GM12891 (cell line): ENCODE measurements at places on chromosomes 13 and 19.

- no peak for DNase-seq
Observed at GRCh38 chr19:44284968-44285367, 19.9 kb downstream of the ZNF235 start.

DNA sequence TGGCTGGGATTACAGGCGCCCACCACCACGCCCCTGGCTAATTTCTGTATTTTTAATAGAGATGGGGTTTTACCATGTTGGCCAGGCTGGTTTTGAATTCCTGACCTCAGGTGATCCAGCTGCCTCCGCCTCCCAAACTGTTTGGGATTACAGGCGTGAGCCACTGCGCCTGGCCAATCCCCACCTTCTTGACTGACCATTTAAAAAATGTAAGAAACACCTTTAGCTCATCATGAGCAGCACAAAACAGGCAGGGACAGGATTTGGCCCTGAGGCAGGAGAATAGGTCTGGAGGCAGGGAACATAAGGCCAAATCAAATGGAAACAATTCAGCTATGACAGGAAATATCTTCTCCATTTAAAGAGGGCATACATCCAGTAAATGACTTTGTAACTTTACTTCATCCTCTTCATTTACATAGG lies 1.4 kb upstream of the MPV17L2 start:
- DNase-seq = no peak

DNA sequence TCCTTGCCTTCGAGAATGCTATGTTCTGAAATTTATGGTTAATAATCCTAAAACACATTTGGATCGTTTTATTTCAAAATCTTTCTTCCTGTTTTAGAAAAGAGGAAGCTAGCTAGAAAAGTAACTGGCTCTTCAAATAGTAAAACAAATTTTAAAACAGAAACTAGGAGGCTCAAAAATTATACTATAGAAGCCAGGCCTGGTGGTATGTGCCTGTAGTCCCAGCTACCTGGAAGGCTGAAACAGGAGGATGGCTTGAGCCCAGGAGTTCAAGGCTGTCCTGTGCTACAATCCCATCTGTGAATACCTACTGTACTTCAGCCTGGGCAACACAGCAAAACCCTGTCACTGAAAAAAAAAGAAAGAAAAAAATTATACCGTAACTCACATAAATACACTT lies 57.9 kb downstream of the ELF1 start:
- DNase-seq = no peak

DNA sequence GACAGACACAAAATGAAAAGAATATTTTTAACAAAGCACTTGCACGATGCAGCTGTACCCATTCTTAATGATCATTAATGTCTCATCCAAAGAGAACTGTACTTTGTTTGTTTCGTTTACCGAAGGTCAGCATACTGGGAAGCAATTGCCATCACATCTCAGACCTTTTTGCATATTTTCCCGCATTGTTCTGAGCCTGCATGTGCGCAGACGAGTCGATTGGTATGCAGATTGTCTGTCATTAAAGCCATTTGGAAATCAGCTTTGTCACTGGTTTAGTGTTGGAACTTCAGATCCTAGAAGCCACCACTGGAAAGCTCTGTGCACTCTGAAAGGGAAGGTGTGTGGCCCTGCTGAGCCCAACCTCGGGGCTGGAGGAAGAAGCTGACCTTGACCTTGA lies 15.6 kb downstream of the SPACA7 start:
- no peak for DNase-seq

GRCh38 chr19:2337329-2337707 lies 8.8 kb downstream of the SPPL2B start:
- DNase-seq = no peak

GRCh38 chr13:97111756-97112155 lies 110.4 kb upstream of the MBNL2 start:
- no peak for DNase-seq

GRCh38 chr19:12792051-12792852 lies 966 bp downstream of the JUNB start:
- DNase-seq = no peak

- no peak for DNase-seq
Observed at GRCh38 chr19:38073841-38074685, 150.0 kb downstream of the DPF1 start.

DNA sequence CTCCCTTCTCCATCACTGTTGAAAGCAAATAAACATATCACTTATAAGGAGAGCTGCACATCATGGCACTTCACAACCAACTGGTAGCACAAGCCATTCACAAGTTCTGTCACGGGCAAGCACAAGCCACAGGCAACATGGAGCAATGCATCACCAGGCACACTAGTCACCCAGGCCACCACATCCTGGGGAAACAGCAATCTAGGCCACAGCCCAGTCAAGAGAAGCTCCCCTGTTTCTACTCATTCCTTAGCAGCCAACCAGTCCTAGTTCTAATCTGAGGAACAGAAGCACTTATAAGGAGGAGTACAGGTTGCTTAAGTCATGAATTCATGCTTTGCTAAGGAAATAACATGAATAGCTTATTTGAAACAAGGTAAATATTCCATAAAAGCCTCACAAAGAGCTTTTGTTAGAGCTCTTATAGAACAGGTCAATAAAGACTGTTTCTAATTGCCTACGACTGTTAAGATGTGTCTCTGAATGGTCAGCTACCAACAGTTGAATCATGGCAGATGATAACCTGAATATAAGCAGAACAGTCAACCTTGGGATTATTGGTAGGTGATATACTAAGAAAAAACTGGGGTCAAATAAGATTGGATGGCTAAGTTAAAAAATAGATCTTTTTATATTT lies 169.0 kb downstream of the TBC1D4 start:
- no peak for DNase-seq

DNA sequence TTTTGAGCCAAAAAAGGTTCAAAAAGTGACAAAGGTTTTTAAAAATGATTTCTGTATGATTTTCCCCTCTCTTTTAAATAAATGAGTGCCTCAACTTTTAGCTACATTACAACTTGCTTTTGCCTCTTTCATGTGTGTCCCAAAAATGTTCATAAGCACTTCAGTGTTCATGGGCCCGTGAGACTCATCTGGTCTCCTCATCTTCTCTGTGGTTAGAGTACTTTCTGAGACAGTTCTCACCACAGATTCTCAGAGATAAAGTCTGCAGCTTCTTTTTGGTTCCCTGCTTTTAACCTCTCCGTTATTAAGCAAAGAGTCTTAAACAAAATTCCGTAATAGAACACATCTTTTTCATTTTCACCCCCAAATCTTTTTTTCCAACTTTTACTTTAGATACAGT lies 156.9 kb downstream of the DLEU7 start:
- DNase-seq = peak; percentile 9

- no peak for DNase-seq
Observed at GRCh38 chr13:113151745-113152690, 6.4 kb upstream of the PROZ start.

DNA sequence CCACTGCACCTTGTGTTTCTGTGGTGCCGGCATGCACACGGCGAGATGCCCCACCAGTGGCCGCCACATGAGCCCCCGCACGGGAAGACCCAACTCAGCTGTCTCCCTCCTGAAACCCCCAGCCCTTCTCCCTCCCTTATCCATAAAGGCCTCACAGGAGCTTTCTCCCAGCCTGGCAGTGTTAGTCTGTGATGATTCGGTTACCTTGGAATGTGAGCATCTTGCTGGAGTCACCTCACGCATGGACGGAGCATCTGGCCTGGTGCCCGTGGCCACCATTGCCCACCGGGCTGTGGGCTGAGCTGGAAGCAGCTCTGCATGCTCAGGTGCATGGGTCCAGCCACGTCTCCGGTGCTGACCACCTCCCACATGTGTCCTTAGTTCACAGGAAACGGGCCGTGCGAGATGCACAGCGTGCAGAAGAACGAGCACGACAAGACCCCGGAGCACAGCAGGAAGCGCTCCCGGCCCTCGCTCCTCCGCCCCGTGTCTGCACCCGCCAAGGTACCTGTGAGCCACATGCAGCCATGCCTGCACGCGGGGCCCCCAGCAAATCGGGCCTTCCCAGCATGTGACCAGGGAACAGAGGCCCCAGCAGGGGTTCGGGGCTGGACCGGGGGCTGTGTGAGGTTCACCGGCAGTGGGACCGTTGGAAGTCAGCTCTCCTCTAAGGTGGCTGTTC lies 22.0 kb downstream of the SIN3B start:
- no peak for DNase-seq

DNA sequence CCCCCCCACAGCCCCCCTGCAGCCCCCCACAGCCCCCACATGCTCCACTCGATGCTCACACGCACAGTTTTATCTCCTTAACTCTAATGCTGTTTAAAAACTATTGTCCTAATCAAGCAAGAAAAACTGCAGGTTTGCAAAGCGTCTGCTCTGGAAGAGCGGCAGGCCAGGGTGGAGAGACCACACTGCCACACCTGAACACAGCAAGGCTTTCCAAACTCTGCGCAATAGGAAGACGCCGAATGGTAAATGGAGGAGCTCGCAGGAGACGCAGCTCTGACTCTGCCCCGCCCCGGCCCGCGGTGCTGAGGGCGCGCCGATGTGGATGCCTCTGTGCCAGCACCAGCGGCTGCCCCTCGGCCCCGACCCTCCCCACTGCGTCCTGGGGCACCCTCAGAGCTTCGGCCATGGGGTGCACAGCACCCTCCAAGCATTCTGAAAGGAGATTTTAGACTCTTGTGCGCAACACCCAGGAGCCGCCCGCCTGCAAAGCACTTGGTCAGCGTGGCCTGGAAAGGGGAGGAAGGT lies 32.4 kb downstream of the RASA3 start:
- DNase-seq = no peak

DNA sequence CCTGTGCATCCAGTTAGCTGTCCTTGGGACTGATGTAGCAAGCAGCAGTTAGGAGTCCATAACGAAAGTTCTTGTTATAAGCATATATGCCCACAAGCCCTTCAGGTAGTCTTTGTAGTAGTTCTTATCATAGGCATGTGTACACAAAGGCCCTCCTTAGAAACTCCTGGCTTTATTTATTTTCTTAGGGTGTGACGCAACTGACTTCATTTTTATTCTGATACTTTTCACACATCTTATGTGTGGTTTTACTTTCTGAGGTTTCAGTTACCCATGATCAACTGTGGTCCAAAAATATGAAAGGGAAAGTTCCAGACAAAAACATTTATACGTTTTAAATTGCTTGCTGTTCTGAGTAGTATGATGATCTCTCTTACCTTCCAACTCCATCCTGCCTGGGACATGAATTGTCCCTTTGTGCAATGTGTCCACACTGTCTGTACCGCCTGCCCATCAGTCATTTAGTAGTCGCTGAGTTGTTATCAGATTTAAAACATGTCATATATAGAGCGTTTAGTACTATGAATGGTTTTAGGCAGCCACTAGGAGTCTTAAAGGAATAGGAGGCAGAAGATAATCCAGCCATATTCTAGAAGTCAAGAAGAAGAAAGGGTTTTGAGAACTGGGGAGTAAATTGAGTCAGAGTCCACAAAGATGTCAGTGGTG lies 19.4 kb downstream of the GPC5 start:
- no peak for DNase-seq

- DNase-seq = no peak
Observed at GRCh38 chr19:5246554-5247155, 94.0 kb downstream of the PTPRS start.

GRCh38 chr13:98390086-98390715 lies 186.7 kb downstream of the STK24 start:
- DNase-seq = no peak

- peak; percentile 43 for DNase-seq
Observed at GRCh38 chr19:23070353-23071146, 46.3 kb upstream of the ZNF730 start.

DNA sequence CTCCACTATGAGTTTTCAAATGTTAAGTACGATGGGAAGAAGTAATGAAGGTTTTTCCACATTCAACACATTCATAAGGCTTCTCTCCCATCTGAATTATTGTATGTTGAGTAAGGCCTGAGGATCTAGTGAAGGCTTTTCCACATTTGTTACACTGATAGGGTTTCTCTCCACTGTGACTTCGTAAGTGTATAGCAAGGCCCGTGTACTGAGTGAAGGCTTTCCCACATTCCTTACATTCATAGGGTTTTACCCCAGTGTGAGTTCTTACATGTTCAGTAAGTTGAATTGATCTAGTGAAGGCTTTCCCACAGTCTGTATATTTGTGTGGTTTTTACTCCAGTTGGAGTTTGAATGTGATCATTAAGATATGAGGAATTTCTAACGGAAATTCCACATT lies 44.4 kb downstream of the ZNF846 start:
- no peak for DNase-seq

GRCh38 chr13:33235078-33235477 lies 50.5 kb downstream of the STARD13 start:
- DNase-seq = no peak

GRCh38 chr19:4568886-4569285 lies 9.4 kb upstream of the SEMA6B start:
- DNase-seq = no peak

DNA sequence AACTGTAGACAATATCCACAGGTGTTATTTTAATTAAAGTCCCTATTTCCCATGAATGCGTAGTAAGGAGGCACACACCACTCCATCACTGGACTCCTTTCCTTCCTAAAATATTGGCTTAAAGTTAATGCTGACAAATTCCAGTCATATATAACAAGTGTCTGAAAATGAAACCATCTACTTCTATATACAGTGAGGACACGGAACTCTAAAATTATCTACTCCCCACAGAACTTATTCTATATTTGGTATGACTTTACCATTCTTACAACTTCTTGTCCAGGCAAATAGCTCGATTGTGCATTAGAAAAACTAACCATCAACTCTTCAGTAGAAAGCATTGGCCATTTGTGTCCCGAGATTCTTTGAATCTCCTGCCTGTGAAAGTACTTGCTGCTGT lies 1560.2 kb downstream of the EFNB2 start:
- no peak for DNase-seq
